ENCODE measurements at places on chromosomes 6 and 20.
A peak's percentile ranks its signal among the peaks of the same experiment; 100 is the strongest.

- no peak for DNase-seq
These were observed 48.8 kb downstream of the MAPK14 start for GRCh38 chr6:36076178-36077063.

DNA sequence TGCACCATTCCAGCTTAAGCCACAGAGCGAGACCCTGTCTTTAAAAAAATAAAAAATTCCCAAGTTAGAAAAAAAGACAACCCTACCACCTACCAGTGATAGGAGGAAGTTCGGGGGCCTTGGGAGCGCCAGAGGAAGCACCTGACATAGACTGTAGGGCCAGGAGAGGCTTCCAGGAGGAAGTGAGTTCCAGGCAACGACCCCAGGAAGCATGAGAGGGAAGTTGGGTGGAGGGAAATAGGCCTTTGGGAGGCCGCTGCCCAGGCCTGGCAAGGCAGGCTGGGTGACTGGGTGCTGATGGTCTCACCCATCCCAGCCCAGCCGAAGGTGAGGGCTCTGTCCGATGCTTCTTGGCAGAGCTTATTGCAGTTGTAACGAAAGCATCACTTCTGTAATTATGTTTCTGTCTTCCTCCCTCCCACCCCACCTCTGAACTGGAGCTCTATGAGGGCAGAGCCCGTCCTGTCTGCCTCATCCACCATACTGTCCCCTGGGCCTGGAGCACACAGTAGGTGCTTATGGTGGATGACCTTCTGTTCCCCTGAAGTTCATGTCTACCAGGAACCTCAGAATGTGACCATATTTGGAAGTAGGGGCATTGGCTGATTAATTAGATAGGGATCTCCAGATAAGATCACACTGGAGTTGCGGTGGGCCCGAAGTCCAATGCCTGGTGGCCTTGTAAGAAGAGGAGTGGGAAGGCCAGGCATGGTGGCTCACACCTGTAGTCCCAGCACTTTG is 54.1 kb downstream of the UBE2V1 start:
- no peak for DNase-seq

DNA sequence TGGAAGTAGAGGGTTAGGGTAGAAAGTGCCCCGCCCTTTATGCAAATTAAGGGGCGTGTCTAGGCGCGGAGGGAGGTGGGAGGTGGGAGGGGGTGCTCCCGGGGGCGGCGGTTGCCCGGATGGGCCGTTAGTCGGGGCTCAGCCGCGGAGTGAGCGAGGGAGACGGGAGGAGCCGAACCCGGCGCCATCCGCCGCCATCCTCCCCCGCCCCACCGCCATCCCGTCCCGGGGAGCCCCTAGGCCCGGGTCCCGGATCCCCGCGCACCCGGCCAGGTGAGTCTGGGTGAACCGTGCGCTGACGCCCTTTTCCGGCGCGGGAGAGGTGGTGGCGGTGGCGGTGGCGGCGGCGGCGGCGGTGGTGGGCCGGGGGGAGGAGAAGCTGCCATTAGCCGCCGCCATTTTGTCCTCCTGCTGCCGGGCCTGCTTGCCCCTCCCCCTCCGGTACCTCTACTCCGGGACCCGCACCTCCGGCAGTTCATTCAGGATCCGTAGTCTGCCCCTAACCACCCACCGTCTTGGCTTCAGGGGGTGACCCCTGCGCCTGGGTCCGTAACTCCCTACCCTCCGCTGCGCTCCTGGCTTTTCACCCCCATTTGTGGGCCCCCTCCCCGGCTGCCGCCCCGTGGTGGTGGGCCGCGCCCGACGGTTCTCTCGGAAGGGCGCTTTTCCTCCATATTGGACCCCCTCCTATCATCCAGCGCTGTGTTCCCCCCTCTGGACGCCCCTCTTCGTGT is at the start of gene PRRC2A:
Gene PRRC2A (plus strand): TSS at position 130 of the 734 bp plus-strand sequence. CDS start 2,075 bp downstream, outside the sequence.
- peak; percentile 75 for DNase-seq

GRCh38 chr20:23298155-23298554 is 52.4 kb upstream of the NXT1 start:
- no peak for DNase-seq

GRCh38 chr6:33425668-33426577 is 6.1 kb downstream of the SYNGAP1 start:
- peak; percentile 65 for DNase-seq

DNA sequence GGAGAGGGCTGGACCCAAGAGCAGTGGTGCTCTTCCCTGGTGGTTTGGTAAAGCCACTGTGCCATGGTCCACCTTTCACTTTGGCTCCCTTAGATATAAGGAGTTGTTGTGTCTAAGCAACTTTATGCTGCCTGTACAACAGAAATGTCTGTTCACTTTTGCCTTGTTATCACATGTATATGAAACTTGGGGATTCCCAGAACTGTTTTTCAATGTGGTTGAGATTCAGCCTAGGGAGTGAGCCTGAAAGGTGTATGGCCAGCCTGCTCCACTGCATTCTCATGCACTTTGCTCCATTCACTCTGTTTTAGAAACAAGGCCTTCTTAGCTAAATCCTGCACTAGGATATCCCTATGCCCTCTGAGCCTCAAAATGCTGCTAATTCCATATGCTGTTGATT is 234.5 kb upstream of the THEMIS start:
- no peak for DNase-seq

DNA sequence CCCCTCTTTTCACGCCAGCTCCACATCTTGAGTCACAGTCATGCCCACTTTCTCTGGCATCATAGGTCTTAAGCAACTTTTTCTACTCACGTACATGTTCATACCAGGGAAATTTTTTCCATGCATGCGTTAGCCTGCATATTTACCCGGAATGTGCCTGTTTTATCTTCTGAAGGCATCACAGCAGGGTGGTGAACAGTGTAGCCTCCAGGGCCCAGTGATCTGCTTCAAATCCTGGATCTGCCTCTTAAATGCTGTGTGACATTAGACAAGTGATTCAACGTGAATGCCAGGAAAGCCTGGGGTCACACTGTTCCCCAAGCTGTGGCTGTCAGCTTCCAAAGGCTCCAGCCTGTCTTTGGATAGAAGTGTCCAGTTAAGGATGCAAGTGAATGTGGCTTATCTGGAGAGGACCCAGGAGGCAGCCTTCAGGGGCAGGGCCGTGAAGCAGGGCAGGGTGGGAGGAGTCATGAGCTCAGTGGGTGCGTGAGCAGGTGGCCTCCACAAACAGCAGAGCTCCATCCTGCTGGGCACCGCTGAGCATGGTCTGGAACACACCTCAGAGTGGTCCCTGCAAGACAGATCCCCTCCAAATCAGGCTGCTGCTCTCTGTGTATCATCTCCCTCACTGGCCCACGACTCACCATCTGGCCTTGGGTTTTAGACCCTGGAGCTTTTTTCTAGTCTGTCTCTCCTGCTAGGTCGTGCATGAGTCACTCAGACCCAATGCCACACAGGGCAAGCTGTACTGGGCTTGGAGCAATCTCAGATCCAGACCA is 30.4 kb upstream of the CD93 start:
- no peak for DNase-seq

Measured in stimulated activated CD8-positive, alpha-beta memory T cell treated with anti-CD3 and anti-CD28 coated beads, Interleukin-4, amount 100 ng/mL, for 24 hours (primary cell).